GM23338 (cell line): ENCODE measurements at places on chromosomes 5 and 9. TPM values are rescaled to one million over a fixed set of nuclear protein-coding genes. Genes with fewer than 3 reads are reported as not detected.

The HTR4 gene
- total RNA-seq = 0.10 TPM in 1 of 2 replicates, not detected in the other

The FBP1 gene
- total RNA-seq = 2.5 and 3.3 TPM in 2 replicates

The DDX4 gene
- total RNA-seq = 0.83 TPM in 1 of 2 replicates, not detected in the other

The BARHL1 gene
- not detected in 2 replicates for total RNA-seq

- peak; percentile 67 for DNase-seq
Observed at GRCh38 chr5:91928754-91929521, 545.8 kb upstream of the ARRDC3 start.

GRCh38 chr9:68509689-68510088, 31.0 kb downstream of the TMEM252 start:
- peak; percentile 85 for DNase-seq

- DNase-seq = no peak
Observed at GRCh38 chr9:126330536-126330935, 3.9 kb downstream of the MVB12B start.

GRCh38 chr5:150660108-150660831, 781 bp upstream of the MYOZ3 start:
- no peak for DNase-seq

DNA sequence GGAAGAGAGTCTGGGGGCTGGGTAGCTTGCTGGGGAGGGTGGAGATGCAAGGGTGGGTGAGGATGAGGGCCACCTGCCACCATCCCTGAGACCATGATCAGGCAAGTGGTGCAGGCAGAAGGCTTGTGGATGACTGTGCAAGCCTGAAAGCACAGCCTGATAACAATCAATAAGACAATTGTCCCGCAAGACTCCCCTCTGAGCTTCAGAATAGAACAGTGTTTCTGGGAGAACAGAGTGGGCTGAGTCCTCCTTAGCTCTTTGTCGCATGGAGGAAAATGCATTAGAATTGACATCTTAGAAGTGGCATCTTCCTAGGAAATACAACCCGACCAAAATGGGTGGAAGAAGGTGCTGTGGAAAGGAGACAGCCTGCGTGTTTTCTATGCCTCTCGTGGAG, 6.6 kb downstream of the GADD45G start:
- no peak for DNase-seq

DNA sequence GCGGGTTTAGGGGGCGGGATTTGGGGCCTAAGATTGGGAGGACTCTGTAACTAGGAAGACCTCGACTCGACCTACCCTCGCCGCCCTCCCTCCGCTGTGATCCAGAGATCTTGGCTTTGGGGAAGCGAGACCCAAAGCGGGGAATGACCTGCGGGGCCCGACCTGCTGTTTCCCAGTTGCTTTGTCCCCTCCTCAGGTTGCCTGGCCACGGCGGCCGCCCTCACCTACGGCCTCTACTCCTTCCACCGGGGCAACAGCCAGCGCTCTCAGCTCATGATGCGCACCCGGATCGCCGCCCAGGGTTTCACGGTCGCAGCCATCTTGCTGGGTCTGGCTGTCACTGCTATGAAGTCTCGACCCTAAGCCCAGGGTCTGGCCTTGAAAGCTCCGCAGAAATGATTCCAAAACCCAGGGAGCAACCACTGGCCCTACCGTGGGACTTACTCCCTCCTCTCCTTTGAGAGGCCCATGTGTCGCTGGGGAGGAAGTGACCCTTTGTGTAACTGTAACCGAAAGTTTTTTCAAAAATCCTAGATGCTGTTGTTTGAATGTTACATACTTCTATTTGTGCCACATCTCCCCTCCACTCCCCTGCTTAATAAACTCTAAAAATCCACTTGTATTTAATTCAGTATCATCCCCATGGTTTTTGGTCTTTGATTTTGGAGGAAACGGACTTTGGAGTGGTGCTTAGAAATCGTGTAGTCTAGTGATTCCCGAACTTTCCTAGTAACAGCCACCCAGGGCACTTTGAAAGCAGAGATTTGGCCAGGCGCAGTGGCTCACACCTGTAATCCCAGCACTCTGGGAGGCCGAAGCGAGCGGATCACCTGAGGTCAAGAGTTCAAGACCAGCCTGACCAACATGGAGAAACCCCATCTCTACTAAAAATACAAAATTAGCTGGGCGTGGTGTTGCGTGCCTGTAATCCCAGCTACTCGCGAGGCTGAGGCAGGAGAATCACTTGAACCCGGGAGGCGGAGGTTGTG, 878 bp downstream of the HIGD2A start:
- DNase-seq = no peak

- peak; percentile 71 for DNase-seq
Observed at GRCh38 chr9:92986176-92987119, 39.1 kb downstream of the FGD3 start.

- no peak for DNase-seq
Observed at GRCh38 chr5:58944221-58944620, 361.3 kb downstream of the RAB3C start.
